ENCODE measurements at places on chromosomes 6 and 20.

- no peak for DNase-seq
Measured at GRCh38 chr6:52152711-52153160, 33.4 kb upstream of the IL17A start.

GRCh38 chr6:128363020-128363813 is 157.2 kb downstream of the PTPRK start:
- no peak for DNase-seq

DNA sequence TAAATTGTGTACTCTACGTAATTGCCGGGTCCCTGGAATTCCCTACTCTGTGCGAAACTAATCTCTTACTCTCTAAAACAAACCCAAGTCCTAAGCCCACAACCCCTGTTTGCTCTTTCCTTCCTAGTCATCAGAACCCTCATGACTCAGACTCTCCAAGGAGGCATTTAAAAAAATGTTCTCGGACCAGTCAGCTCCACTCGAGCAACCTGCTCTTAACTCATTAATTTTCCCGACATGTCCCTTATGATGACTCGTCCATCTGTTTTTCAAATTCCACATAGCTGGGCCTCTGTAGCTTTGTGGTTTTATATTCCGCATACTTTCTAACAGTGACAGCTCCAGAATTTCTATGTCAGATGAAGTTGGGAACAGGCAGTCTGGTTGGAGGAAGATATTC is 2.6 kb upstream of the MUC22 start:
- DNase-seq, result peak; percentile 84

- no peak for DNase-seq
Measured at GRCh38 chr6:53344969-53345368, 3.8 kb downstream of the ELOVL5 start.

GRCh38 chr6:7763881-7764280 is 38.0 kb downstream of the BMP6 start:
- no peak for DNase-seq

All from astrocyte of the cerebellum (primary cell).